ENCODE measurements at places on chromosomes 7 and 10.

- no peak for DNase-seq
Measured at GRCh38 chr10:126519185-126519584, 130.9 kb upstream of the ADAM12 start.

DNA sequence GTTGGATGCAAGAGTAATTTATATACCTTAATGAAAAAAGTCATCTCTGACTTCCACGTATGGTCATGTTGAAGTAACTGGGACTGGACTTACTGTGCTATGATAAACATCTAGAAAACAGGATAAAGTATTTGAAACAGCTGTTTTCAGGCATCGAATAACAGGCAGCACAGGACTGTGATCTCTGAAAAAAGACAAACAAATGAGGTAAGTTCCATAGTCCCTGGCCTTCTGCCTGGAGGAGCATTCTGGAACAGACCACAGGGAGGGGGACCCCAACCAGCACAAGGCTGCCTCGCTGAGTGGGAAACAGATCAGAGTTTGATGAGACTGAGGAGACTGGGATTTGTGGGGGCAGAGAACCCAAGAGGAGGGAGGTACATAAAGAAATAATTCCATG, 89.1 kb upstream of the HABP2 start:
- no peak for DNase-seq

GRCh38 chr10:8331896-8332729, 277.6 kb downstream of the GATA3 start:
- DNase-seq, result peak; percentile 80

- no peak for DNase-seq
Measured at GRCh38 chr10:85667638-85668233, 698.9 kb downstream of the GRID1 start.

- no peak for DNase-seq
Measured at GRCh38 chr7:116614499-116615262, 57.3 kb upstream of the MET start.

DNA sequence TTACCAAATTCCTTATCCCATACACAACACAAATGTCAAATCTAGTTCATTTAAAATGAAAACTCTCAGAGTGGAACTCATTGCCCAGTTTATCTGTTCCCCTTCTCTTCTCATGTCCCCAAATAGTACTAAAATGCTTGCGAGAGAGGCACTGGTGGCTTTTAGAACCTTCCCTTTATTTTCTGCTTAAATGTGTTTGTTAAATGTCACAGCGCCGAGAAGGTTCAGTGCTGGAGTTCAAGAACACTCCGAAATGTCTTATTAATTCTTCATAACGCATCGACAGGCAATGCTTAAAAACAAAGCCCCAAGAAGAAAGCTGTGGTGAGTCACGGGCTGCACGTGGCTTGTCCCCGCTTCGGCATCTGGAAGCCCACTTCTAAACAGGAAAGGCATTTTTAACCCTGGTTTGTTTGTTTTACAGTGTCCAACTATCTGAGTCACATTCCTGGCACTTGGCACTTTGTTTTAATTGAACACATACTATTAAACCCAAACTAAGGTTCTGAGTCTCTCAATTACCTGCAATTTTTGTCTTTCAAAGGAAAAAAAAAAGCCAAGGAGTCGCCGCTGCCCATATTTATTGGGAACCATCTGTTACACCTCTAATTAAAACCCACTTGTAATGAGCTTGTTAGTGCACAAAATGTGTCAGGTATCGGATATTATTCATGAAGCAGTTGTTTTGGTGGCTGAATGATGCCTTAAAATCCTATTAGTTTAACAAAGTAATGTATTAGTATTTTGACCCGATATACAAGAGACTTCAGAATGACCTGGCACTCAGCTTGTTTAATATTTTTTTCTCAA, 49.9 kb upstream of the MGMT start:
- peak; percentile 66 for DNase-seq

- DNase-seq, result no peak
Measured at GRCh38 chr10:35460852-35461460, 124.6 kb downstream of the CCNY start.

DNA sequence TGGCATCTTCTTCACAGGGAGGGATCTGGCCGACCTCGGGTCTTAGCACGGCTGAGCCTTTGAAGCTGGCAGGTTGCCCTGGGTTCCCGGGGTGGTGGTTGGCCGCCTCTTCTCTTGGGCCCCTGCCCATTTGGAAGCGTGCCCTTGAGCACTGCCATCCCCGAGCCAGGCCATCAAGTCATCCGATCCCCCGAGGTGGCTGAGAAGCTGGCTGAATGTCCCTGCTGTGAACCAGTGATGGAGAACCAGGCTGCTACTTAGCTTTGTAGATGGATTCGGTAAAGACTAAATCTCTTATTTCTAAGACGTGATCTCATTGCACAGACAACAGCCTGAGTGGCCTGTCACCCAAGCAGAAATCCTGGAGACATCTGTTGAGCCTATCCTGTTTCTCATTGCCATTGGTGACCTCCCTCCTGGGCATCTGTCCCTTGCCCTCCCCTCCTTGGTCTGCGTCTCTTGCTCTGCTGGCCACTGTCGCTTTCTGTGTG, 74.3 kb downstream of the GRK5 start:
- DNase-seq, result no peak

- no peak for DNase-seq
Measured at GRCh38 chr7:152106990-152107389, 81.5 kb downstream of the GALNT11 start.

GRCh38 chr10:119658274-119658673, 7.1 kb downstream of the BAG3 start:
- DNase-seq, result peak; percentile 95

DNA sequence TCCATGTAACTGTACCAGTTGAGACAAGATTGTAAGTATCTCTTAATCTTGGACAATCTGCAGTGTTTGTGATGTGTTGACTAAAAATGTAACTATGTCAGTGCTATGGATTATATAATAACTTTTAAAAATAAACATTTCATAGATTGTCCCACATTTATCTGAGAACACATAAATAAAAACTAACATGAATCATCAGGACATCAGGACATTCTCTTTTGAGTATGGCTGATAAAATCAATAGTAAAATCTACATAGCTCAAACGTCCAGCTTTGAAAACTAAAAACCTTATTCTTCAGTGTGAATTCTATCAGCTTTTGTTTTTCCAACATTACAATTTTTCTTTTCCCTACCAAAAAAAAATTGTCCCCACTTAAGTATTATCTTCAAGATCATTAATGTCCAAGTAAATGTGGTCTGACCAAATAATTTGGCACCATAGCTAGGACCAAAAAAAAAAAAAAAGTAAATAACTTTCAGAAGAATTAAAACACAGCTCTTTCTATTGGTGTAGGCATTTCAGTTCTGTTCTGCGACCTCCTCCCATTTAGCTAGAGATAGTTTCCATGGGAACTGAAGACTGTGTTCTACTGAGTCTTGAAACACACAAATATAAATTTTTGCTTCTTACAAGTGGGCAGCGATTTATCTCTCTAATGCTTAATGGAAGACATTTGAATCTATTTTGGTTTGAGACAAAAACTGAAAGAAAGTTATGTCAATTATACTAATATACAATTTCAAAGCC, 123.0 kb upstream of the SGCE start:
- DNase-seq, result no peak

DNA sequence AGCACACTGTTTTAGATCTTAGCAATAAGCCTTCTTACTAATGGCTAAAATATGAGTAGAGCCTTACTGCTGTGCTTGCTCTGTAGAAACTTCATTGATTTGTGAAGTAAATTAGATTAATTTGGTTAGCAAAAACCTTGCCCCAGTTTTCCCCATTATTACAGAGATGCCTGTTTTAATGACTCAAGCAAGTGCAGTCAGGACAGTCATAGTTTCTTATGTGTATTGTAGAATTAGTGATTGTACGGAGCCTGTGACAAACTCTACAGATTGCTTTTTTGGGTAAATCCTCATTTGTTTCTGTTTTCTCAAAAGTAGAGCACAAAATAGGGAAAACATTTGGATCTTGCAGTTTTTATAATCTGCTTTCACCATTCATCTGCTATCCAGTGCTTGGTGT, 7.0 kb downstream of the TAX1BP1 start:
- DNase-seq, result no peak

- DNase-seq, result peak; percentile 71
Measured at GRCh38 chr10:125448596-125448995, 234.4 kb downstream of the TEX36 start.

DNA sequence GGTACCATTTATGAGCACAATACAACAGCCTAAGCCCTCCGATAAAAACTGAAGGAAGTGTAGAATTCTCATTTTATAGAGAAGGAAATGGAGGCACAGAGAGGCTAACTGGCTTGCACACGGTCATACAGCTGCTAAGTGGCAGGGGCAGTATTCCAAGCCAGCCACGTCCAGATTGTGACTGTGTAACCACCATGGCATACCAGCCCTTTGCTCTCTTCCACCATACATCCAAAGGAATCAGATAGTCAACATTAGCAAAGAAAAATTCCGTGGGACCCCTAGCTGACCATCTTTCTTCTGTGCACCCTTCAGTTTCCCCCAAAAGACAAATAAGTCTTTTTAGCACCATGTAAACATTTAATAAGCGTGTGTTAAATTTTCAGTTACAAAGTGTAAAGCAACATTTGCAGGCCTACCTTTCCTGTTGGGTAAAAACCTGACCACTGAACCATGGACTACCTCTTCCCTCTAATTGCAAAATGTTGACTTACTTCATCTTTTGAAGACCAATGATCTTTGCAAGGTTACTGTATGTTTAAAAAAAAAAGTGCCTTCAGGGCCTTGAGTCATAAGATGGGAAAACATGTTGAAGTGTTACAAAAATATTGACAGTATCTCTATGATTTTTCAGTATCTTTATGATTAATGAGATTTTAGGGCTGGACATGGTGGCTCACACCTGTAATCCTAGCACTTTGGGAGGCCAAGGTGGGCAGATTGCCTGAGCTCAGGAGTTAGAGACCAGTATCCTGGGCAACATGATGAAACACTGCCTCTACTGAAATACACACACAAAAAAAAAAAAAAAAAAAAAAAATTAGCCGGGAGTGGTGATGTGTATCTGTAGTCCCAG, 24.3 kb upstream of the PDZD8 start:
- DNase-seq, result no peak

GRCh38 chr7:142932386-142933091, 1.0 kb downstream of the TRPV5 start:
- DNase-seq, result no peak

- DNase-seq, result no peak
Measured at GRCh38 chr10:62019013-62019684, 117.7 kb downstream of the ARID5B start.

GRCh38 chr10:60917331-60918280, 26.4 kb downstream of the RHOBTB1 start:
- DNase-seq, result no peak

DNA sequence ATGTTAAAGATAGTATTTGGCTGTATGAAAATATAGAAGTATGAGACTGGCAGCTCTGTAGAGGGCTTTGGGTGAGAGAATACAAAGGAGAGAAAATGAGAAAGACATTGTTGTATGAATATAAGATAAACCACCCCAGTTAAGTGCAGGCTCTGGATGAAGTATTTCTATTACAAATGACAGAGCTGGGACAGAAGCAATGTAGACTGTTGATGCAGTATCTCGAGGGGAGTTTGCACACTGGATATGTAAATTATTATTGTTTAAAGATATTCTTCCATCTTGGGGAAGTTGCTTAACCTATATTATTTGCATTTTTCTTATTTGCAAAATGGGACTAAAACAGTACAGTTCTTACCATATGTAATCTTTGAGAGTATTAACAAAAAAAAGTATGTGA, 31.5 kb downstream of the ENTPD1 start:
- DNase-seq, result no peak

GRCh38 chr10:132654708-132655661, 117.4 kb downstream of the INPP5A start:
- DNase-seq, result peak; percentile 77

DNA sequence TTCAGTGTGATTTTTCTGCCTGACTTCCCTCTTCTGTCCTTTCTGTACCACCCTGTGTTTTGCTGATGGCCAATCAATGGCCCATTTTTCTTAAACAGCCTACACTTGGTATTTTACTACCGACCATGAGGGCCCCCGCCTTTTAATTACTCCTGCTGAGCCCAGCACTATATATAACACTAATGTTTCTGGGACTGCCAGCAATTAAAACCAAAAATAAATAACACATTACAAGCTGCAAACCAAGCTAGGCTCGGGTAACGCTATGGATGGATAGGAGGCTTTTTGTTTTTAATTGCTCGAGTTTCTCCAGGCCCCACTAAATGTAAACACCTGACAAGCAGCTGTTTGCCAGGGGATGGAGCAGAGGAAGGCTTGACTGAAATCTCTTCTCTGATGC, 915.4 kb upstream of the AUTS2 start:
- DNase-seq, result no peak

- no peak for DNase-seq
Measured at GRCh38 chr10:3406556-3406955, 234.0 kb upstream of the PITRM1 start.

DNA sequence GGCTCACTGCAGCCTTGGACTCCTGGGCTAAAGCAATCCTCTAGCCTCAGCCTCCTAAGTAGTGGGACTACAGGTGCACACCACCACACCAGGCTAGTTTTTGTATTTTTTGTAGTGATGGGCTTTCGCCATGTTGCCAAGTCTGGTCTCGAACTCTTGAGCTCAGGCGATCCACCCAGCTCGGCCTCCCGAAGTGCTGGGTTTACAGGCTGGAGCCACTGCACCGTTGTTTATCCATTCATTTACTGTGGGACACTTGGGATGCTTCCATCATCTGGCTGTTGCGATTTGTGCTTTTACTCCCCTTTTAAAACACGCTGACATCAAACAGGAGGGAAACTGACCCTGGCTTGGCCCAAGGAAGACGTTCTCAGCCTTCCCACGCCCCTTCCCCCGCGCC, 30.5 kb upstream of the SMARCD3 start:
- DNase-seq, result no peak

GRCh38 chr7:150685219-150686029, at the start of gene GIMAP2:
GIMAP2 (plus strand) TSS chr7:150685706; CDS start chr7:150687060, 1,354 bp downstream.
- peak; percentile 14 for DNase-seq

DNA sequence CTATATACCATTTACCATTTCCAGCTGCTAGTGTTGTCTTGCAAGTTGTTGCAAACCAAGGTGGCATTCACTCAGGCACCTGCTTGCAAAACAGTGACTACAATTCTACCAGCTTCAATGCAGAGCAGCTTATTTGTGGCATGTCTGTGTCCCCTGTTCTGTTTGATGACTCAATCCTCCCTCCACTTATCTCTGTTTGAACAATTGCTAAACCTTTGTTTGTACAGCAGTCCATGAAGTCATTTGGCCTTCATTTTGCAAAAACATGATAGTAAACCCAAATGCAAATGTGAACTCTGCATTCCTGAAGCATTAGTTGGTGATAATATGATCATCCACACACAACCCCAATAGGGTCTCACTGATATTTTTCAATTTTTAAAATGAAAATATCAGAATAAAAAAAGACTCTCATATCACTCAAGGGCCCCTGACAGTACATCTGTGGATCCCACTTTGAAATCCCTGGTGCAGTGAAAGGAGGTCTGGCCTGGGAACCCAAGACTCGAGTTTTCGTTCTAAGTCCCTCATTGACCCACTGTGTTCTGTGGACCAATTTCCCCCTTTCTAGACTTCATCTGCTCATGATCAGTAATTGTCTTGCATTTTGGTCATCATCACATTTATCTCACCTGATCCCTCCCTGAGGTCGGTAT, 425.4 kb downstream of the RPS24 start:
- DNase-seq, result no peak

Data from islet precursor cell (in vitro differentiated cells).